ENCODE measurements at places on chromosomes 16 and 17.

- DNase-seq: no peak
Observed at GRCh38 chr16:89183975-89184676, 12.6 kb downstream of the CDH15 start.

GRCh38 chr16:26727848-26728247 lies 338.9 kb upstream of the C16orf82 start:
- no peak for DNase-seq

DNA sequence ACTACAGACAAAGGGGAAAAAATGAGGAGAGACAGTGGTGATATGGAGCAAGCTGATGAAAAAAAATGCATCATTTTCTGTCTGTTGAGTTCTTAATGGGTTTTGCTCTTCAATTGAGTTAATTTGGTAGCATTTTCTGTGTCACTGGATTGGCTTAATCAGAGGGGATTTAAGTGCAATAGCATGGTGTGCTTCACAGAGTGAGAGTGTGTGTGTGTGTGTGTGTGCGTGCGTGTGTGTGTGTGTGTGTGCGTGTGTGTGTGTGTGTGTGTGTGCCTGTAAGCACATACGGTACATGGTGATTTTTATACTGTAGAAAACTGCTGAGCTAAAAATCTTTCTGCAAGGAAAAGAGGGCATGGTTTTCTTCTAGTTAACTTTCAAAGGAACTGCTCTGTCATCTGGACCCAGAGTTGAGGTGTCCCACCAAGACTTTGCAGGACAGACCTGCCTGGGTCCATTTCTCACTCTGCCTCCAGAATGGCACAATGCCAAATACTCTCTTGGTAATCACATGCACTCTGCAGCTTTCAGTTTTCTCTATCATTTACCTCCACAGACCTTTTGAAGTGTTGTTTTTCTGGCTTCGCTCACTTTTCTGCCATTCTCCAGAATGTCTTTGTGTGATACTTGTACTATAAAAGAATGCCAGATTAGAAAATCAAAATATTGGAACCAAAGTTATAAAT lies 952.6 kb upstream of the SOX9 start:
- no peak for DNase-seq

GRCh38 chr17:77428020-77428748 lies 287.4 kb downstream of the SEC14L1 start:
- no peak for DNase-seq

DNA sequence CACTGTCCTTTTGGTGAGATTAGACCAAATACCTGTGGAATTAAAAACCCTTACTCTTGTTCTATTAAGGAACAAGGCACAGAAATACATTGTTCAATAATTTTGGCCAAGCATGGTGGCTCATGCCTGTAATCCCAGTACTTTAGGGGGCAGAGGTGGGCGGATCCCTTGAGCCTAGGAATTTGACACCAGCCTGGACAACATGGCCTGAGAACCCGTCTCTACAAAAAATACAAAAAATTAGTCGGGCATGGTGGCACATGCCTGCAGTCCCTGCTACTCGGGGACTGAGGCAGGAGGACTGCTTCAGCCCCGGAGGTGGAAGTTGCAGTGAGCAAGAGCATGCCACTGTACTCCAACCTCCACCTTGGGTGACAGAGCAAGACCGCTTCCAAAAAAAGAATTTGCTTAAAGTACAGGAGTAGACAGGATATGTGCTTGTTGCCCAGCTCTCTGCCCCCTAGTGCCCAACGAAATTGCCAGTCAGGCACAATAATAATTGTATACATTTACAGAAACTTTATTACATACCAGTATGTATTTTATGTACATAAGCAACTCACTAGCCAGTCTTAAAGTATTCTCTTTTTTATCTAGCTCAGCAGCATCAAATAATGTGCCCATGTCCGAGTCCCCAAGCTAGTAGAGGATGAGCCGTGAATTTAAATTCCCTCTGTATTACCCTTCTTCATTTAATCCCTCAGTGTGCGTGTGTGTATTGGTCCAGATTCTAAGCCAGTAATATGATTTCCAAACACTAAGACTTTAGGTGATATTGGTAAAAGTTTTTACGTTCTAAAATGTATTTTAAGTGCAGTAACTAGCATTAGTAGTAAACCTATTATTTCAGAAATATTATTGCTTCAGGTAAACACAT lies 1.4 kb downstream of the THUMPD1 start:
- DNase-seq: peak; percentile 3

GRCh38 chr16:74073456-74073855 lies 223.2 kb upstream of the PSMD7 start:
- DNase-seq: no peak

- no peak for DNase-seq
Observed at GRCh38 chr16:87389245-87389644, 2.9 kb upstream of the MAP1LC3B start.

GRCh38 chr16:61797961-61798507 lies 238.2 kb downstream of the CDH8 start:
- DNase-seq: no peak

DNA sequence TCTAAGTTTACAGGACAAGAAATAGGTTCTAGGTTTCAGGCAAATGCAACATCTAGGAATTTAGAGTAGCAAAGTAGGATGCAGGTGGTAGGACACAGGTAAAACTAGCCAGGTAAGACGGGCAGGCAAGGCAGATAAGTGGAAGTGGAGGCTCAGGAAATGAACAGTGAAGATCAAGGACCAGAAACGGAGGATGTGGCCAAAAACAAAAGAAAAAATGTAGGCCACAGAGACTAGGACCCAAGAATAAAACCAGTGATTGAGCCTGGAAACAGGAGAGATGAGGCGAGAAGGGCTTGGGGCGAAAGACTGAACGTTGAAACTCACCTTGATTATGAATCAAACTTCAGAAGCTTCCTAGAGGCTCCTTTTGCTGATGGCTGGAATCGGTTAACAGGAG lies 24.0 kb downstream of the CPSF4L start:
- DNase-seq: no peak

GRCh38 chr16:14509055-14509454 lies 121.0 kb downstream of the PARN start:
- DNase-seq: no peak

- no peak for DNase-seq
Observed at GRCh38 chr17:67994817-67995569, 1.3 kb downstream of the C17orf58 start.

GRCh38 chr17:17737961-17738894 lies 57.0 kb downstream of the RAI1 start:
- DNase-seq: no peak

DNA sequence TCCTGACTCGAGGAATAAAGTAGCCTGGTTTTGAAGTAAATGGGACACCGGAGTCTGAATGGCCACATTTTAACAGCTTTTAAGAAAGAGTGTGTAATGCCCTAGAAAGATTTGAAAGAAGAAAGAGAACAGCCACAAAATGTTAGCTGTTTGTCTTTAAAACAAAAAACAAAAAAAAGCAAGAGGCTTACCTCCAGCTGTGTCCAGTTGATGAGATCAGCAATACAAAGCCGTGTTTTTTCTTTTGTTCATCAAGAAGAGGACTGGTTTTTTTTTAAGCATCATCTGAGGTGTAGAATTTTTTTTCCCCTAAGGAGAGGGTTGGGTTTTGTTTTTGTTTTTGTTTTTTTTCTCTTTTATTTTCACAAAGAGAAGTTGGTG lies 58.8 kb downstream of the NKD1 start:
- no peak for DNase-seq

- DNase-seq: no peak
Observed at GRCh38 chr16:57914244-57915173, 56.4 kb downstream of the CNGB1 start.

GRCh38 chr16:70691223-70692129 lies 5.6 kb upstream of the MTSS2 start:
- DNase-seq: no peak

GRCh38 chr16:49599281-49599680 lies 225.7 kb downstream of the C16orf78 start:
- DNase-seq: no peak

DNA sequence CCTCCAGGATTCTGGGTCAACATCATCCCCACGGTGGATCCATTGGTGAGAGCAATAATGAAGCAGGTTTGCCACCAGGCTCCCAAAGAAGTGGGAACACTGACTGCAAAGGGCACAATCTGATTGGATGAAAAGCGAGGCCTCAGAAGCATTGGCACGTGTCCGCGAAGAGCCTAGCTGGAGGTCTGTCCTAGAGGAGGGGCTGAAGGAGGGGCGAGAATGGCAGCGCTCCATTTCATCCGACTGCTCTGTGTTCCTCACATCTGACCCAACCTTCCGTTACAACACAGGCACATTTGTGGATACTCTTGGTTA lies 79.9 kb downstream of the MRC2 start:
- no peak for DNase-seq

DNA sequence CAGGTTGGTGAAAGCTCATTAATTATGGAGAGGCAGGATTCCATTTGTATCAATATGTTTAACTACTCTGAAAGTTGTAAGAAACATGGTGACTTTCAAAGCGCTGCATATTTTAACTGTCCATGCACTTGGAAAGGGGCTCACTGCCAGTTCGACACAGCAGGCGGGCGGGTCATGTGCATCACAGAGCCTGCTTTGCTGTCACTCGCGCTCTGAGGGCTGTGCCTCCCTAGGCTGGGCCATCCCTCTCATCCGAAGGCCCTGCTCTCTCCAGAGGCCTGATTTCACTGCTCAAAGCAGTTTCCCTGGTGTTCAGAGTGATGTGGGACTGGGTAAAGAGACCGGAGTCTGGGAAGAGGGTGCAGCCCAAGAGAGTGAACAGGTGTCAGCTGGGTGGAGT lies 422.0 kb upstream of the MON1B start:
- DNase-seq: no peak

GRCh38 chr17:2202302-2202995 lies 101.1 kb downstream of the SMG6 start:
- no peak for DNase-seq
